ENCODE measurements at places on chromosomes 7 and 10.

- no peak for DNase-seq
These were observed 31.0 kb downstream of the GPR141 start for GRCh38 chr7:37714606-37715005.

GRCh38 chr10:101614663-101615524 is 26.8 kb downstream of the DPCD start:
- DNase-seq: no peak

GRCh38 chr7:117014673-117015133 is 61.4 kb downstream of the ST7 start:
- DNase-seq: no peak

GRCh38 chr7:150986099-150986512 is 4.7 kb upstream of the NOS3 start:
- DNase-seq: no peak

GRCh38 chr10:25017154-25017590 is 760 bp downstream of the THNSL1 start:
- no peak for DNase-seq

DNA sequence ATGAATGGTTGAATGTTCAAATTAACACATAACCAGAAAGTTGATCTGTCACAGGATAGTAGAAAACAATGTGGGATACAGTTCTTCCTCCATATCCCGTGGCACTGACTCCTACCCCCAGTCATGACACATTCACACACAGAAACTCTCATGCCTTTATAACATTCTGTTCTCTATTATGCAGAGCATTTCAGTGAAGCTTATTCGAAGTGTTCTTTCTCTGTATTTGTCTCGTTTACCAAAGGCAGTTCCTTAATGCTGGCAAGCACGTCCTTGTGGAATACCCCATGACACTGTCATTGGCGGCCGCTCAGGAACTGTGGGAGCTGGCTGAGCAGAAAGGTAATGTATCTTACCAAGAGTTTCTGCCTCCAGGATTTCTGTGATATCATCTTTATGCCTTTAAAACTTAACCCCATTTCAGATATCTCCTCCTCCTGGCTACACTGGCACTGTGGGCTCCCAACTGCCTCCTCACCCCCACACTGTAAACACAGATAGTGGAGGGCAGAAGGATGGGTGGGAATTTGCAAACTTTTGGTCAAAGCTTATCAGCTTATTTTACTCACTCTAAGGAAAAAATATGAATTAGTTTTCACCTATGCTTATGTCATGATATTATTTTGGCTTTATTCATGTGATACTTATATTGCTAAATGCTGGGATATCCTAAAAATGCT is 34.1 kb downstream of the BLVRA start:
- no peak for DNase-seq

Measured in T1000 (cell line).